ENCODE measurements at places on chromosomes 1 and 21.

GRCh38 chr1:67749844-67750690, 65.1 kb downstream of the GADD45A start:
- no peak for DNase-seq

- no peak for DNase-seq
These were observed 52.2 kb downstream of the MAP3K7CL start for GRCh38 chr21:29182691-29183092.

DNA sequence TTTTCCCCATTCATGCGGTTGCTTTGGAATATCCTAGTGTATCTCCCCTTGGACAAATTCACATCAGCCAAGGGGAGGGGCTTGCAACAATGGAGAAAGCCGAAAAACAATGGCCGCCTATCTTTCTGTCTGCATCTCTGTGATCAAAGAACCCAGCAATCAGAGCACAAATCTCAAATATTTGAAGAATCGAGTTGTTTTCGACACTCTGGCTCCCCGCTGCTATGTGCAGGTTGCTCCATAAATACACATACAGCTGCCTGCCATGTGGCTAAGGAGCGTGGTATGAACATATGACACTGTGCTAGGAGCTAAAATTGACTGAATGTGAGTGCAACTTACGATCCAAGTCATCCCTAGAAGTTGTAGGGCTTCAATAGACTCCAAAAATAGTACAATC, 8.5 kb downstream of the CFHR4 start:
- no peak for DNase-seq

DNA sequence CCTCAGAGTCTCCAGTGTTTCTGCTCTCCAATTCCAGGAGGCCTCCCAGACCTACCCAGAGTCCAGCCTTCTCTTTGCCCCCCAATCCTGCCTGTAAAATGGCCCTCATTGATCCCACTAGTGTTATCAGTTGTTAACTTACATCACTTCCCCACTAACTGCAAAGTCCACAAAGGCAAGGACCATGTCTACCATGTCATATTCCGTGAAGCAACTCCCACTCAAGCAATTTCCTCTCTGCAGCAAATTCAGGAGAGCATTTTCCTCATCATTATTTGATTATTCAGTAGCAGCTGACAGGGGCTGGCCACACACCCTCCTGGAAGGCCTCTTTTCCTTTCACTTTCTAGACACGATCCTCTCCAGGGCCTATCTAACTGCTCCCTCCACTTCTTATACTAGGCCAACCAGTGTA, 153.5 kb downstream of the RERE start:
- peak; percentile 23 for DNase-seq

GRCh38 chr1:160560045-160560705, 19.1 kb downstream of the CD84 start:
- DNase-seq, result no peak

GRCh38 chr1:197358959-197359358, 90.9 kb downstream of the CRB1 start:
- no peak for DNase-seq

DNA sequence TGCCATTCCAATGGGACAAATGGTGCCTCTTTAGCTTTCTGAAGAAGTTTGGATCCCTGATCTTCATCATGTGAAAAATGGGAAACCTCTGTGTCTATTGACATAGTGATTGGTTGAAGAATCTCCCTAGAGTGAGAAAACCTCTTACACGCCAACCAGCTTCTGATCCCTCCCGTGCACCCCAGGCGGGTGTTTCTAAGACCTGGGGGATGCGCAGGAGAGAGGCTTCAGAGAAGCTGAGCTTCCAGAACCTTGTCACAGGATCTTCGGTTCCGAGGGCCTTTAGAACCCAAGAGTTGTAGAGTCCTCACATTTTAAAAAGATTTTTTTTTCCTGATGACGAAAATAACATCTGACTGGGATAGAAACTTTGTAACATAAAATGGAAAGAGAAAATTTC, 11.3 kb downstream of the PODN start:
- no peak for DNase-seq

DNA sequence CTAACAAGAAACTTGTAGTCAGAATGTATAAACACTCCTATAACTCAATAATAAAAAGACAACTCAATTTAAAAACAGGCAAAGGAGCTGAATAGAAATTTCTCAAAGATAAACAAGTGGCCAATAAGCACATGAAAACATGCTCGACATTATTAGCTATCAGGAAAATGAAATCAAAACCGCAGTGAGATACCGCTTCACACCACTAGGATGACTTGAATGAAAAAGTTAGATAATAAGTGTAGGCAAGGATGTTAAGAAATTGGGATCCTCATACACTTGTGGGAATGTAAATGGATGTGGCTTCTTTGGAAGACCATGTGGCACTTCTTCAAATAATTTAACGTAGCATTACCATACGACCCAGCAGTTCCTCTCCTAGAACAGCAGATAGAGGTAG, 8.9 kb downstream of the RALGPS2 start:
- no peak for DNase-seq

- no peak for DNase-seq
These were observed 88.0 kb downstream of the NOS1AP start for GRCh38 chr1:162157469-162157868.

GRCh38 chr21:25911730-25912401, 177.1 kb downstream of the GABPA start:
- DNase-seq, result no peak

DNA sequence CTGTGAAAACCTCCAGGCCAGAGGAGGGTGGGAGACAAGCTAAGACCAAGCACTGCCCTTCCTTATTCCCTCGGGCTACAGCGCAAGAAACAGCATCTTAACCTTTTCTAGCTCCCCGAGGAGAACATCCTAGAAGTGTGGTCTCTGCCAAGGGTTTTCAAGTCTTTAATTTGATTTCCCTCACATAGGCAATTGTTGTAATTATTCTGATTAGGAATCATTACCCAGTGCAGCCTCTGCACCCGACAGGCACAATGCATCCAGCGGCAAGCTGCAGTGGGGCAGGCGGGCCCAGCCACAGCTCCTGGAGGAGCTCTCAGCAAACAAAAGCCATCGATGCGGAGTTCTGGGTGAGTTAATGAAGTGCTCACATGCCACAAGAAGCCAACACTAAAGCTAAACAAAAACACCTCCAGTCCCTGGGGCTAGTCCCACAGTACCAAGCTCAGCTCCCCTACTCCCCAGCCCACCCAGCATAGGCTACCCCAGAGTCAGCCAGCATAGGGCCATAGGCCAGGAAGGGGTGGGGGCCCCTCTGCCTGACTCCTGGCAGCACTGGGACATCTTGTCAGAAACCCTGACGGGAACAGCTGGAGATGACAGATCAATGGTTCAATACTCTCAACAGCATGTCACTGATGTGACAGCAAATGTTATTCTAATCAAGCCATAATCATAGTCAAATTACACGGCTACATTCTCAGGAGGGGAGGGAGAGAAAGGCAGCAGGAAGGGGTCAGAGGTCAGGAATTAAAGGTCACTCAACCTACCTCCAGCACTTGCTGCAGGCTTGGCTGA, 42.5 kb downstream of the ERI3 start:
- DNase-seq, result no peak

DNA sequence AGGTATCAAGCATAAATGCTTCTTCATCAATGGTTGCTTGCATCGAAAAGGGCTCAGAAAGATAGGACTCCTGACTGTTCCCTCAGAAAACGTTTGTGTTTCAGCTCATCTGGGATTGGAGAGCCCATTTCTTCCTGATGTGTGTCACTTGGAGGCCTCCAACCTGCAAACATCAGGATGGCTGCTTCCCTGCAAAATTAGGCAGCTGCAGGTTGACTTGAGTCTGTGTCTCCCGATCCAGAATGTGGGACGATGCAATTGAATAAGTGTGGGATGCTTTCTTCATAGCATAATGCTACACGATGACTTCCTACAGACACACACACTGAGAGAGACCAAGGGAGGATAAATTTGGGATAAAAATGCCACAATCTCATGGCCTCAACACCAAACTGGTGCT, 42.2 kb downstream of the OLIG1 start:
- no peak for DNase-seq

DNA sequence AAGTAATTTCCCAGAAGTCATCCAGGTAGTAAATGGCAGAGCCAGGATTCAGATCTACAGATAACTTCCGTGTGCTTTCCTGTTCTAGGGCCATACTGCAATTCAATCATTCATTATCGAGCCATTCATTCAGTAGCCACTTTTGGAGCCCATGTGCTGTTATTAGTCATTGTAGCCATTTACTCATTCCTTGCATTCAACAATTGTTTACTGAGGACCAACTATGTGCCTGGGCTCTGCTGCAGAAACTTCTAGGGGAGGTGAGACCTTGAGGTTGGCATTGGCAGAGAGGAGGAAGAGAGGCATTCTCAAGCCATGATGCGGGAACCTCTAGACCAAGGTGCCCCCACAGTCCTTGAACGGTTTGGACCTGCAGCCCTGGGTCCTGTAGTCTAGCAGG, 27.9 kb downstream of the EPHB2 start:
- DNase-seq, result no peak

DNA sequence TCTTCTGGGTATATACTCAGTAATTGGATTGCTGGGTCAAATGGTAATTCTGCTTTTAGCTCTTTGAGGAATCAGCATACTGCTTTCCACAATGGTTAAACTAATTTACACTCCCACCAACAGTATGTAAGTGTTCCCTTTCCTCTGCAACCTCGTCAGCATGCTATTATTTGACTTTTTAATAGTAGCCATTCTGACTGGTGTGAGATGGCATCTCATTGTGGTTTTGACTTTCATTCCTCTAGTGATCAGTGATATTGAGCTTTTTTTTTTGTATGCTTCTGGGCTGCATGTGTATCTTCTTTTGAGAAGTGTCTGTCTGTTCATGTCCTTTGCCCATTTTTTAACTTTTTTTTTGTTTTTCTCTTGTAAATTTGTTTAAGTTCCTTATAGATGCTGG, 279.4 kb downstream of the PTGER3 start:
- DNase-seq, result no peak

DNA sequence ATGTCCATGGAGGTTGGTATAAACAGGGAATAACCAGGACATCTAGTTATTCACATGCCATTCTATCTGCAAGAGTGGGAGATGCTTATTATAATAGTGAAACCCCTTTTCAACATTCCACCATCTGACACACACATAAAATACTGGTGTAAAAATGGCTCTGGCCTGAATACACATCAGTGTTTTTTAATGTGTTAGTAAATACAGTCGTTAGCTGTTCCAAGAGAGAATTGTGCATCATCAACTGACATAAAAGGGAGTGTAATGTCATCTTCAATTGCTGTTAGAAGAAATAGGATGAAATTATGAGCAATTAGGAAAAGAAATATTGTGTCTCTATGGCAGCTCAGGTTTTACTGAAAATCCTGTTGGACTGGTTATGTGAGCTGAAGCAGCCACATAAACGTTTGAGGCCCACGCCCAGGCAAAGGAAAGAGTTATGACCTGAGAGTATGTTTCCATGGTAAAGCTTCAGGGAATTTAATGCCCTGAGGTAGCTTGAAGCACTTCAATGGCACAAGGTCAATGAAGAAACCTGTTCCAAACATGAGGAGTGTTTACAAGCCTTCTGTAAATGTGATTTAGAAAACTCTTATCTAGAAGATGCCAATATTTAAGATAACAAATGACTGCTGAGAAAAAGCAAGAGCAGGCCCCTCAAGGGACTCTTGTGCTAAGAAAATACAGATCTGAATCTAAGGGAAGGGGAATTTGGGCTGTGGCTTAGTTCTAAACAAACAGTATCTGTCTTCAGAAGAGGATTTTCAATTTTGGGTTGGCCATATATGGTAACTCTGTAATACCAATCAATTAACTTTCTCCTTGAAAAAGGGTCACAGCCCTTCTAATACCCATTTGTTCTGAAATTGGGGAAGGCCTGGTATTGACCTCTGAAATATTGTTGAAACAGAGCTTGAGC, 384.3 kb downstream of the SEC16B start:
- no peak for DNase-seq

- DNase-seq, result no peak
These were observed 100.9 kb downstream of the TSEN15 start for GRCh38 chr1:184152434-184152898.

GRCh38 chr1:66730462-66730861, 21.8 kb upstream of the DYNLT5 start:
- no peak for DNase-seq

DNA sequence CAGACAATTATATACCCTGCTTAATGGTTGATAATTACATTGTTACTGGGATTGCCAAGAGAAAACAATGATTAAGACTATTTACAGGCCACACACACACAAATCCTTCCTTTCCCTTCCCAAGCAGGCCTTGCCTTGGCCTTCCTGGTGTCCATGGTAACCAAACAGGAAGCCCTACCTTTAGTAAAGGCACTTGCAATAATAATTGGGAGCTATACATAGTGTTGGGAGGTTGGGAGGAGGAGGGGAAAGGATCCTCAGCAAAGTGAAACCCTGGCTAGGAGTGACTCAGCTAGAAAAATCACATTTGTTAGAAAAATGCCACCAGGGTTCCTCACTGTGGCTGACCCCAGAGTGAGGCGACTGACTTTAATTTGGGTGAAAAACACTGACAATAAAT, 122.3 kb upstream of the ADAR start:
- DNase-seq, result no peak

DNA sequence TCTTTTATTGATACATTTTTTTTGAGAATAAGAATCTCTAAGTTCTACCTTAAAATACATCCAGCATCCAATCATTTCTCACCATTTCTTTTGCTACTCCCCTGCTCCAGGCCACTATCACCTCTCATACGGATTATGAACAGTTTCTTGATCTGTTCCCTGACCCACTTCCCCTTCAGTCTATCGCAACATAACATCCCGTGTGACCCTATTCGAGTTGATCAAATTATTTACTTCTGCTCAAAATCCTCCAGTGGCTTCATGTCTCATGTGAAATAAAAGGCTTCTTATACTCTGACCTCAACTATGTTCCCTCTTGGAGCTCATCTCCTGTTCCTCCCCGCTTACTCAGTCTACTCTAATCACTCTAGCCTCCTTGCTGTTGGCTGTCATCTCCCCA, 5.2 kb downstream of the ALG14 start:
- DNase-seq, result no peak

- DNase-seq, result no peak
These were observed 30.3 kb upstream of the KCNQ4 start for GRCh38 chr1:40753142-40753882.

DNA sequence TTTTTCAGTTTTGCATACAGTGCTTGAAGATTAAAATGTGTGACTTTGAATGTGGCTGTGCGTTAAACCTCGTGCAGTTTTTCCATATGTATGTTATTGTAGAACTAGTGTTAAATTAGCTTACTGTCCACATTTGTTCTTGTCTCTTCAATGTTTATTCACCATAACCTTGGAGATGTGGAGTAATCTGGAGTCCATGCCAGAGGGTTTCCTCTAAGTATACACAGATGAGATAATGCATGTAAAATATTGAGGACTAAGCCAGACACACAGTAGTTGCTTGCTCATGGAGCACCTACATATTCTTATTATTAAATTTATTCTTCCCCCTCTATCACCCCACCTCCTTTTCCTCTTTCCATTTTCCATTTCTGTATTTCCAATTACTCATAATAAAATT, 7.7 kb upstream of the GIPC2 start:
- DNase-seq, result no peak

- no peak for DNase-seq
These were observed 5.0 kb downstream of the CLDN19 start for GRCh38 chr1:42735056-42735455.
